ENCODE measurements at places on chromosomes 1 and 21. TPM values are rescaled to one million over a fixed set of nuclear protein-coding genes. Genes with fewer than 3 reads are reported as not detected.

CCDC18 gene
- polyA plus RNA-seq = 6.2 TPM

DNA sequence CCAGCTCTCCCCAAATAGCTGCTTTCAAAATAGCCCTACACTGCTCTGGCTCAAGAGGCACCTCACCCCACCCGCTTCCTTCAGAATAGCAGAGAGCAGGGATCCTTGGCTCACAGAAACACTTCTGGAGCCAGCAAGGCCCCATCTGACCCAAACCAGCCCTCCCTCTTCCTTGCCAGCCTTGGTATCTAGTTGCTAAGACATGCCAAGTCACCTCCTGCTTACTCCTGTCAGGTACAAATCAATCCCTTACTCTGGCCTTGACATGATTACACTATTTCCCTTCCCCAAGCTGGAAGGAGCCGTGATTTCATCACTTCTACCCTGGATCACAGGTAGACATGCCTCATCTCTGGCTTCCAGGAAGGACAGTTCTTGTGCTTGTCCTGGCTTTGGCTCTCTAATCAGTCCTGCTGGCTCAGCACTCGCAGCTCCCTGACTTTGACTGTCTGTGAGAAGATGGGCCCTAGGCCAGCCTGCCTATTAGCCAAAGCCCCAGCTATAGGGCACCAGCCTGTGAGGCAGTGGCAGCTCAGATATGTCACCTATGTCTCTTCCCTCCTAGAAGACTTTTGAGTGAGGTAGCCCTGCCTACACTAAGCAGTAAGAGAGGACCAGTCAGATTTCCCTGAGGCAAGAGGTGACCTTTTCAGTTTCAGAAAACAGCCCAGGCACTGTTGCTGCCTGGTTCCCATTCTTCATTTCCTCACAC is 8.9 kb upstream of the MUTYH start:
- DNase-seq = peak; percentile 44

- DNase-seq = peak; percentile 83
Observed at GRCh38 chr1:26541816-26542711, 12.5 kb downstream of the RPS6KA1 start.

DNA sequence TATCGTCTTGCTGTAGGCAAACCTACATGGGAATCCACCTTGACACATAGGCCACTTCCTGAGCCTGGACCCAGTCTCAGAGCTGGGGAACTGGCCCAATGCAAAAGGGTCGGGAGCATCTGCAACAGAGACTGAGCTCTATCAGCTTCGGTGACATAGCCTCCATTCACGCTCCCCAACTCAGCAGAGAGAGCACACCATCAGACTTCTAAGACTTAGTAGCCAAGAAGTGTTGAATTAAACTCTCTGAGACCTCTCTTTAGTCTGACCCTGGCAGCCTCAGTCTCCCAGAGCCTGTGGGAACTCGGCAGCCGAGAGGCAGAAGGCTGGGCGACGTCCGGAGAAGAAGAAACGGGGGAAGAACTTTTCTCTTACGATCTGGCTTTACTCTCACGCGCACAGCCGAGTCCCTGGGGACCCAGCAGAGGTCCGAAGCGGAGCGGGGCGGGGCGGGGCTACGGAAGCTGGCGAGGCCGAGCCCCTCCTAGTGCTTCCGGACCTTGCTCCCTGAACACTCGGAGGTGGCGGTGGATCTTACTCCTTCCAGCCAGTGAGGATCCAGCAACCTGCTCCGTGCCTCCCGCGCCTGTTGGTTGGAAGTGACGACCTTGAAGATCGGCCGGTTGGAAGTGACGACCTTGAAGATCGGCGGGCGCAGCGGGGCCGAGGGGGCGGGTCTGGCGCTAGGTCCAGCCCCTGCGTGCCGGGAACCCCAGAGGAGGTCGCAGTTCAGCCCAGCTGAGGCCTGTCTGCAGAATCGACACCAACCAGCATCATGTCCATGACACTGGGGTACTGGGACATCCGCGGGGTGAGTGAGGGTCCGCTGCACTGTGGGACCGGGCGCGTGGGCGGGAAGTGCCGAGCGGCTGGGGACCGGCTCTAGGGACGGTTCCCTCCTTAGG is at the start of gene GSTM4:
GSTM4 (plus strand) TSS at position 485 of the 905 bp plus-strand sequence; CDS start at position 776, 291 bp downstream.
- DNase-seq = peak; percentile 90

ARTN gene
- 2.2 TPM for polyA plus RNA-seq

PDPN gene
- 30.6 TPM for polyA plus RNA-seq

OPTC gene
- polyA plus RNA-seq = not detected

SERTAD4 gene
- 6.4 TPM for polyA plus RNA-seq

UTS2 gene
- not detected for polyA plus RNA-seq

GRCh38 chr1:51063121-51063520 is 38.9 kb upstream of the C1orf185 start:
- no peak for DNase-seq

DNA sequence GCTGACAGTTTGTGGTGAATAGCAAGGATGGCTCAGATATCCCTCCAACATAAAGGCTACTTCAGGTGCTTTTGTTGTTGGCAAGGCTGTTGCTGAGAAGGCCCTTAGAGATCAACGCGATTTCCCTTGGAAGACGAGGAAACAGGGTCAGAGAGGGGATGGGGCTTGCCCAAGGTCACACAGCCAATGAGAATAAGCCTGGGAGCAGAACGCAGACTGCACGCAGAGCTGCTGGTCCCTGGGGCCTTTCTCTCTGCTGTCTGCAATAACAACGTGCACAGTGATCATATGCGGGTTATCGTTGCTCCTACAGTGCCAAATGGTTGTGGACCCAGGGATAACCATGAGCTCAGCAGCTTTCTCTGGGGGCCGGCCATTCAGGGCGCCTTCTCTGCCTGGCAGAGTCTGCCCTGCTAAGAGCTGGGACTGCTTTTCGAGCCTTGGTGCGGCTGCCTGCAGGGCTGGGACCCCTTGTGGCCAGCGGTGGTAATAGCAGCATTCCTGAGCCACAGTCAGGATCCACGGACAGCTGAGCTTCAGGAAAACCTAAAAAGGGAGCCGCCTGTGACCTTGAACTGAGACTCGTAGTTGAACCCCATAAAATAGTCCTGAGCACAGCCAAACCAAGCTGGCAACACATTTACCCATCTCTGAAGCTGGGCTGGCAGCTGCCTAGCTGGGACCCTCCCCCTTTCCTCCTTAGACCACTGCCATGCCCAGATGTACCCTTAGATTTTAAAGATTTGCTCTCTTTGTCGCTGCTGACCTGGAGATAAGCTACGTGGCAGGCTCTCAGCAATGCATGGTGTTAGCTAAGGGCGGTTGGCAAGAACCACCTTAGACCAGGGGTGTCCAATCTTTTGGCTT is 39.8 kb downstream of the HTR6 start:
- DNase-seq = peak; percentile 71

GRCh38 chr21:45592208-45592619 is 50.0 kb upstream of the SLC19A1 start:
- DNase-seq = no peak

NES gene
- polyA plus RNA-seq = 1,263 TPM

BTG2 gene
- 133 TPM for polyA plus RNA-seq

DNA sequence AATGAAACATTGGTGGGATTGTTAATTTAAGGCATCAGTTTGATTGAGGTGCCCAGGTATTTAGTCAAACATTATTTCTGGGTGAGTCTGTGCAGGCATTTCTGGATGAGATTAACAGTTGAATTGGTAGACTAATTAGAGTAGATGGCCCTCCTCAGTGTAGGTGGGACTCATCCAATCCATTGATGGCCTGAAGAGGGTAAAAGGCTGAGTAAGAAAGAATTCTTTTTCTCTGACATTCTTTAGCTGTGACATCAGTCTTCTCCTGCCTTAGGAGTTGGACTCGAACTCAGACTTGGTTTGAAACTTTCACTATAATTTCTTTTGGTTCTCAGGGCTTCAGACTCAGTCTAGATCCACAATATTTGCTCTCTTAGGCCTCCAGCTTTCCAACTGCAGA is 59.6 kb upstream of the ADAMTS5 start:
- no peak for DNase-seq

DNA sequence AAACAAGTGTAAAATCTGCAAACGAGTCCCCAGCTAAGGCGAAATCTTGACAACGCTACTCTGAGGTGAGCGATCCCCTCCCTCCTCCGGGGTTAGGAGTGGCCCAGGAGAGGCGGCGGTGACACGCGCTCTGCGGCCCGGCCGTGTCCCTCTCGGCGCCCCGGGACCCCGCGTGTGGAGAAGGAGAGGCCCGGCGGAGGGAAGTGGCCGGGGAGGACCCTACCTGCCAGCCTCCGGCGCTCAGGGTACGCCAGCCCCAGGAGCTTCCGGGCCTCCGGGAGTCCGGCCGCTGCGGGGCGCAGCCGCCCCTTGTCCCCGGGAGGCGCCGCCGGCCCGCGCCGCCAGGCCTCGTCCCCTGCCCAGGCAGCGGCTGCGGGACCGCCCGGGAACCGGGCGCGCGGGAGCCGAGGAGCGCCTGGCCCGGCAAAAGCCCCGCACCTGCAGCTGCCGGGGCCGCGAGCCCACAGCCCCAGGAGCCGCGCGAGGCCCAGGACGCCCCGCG is 543 bp downstream of the ABCB10 start:
- peak; percentile 53 for DNase-seq

DNA sequence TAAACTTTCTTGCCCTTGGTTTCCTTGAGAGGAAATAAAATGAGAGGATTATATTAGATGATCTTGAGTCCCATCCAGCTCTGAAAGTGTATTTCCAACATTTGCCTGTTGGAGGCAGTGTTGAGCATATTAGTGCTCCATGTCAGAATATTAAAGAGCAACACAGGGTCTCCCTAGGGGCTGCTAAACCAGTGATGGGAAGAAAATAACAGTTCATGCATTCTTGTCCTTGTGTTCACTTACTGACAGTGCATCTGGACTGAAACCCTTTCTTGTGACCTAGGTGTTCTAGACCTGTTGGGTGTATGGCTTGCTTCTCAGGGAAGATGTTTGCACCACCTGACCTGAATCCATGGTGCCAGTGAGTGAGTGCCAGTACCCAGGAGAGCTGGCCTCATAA is 124.7 kb upstream of the KIAA0040 start:
- DNase-seq = peak; percentile 77

GRCh38 chr1:101178688-101179491 is 57.9 kb upstream of the S1PR1 start:
- DNase-seq = peak; percentile 12

DNA sequence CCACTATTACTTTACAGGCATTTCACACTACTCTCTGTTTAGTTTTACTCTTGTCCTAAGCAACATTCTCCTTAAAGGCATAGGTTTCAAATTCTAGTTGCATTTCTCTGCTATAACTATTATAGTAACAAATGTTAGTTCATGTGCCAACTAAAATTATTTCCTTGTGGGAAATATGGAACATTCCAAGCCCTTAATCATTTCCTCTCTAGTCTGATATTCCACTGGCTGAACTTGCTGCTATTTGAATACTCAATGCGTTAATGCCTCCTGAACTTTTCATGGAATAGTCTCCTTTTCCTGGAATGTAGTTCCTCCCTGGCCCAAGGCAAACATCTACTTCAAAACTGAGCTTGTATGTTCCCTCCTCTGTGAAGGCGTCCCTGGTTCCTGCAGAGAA is 19.3 kb upstream of the TBX19 start:
- peak; percentile 89 for DNase-seq

- DNase-seq = no peak
Observed at GRCh38 chr1:113905435-113905861, 322 bp downstream of the DCLRE1B start.

- DNase-seq = peak; percentile 22
Observed at GRCh38 chr1:74571891-74572290, 59.5 kb upstream of the LRRC53 start.

TPTE gene
- not detected for polyA plus RNA-seq

S1PR1 gene
- 14.1 TPM for polyA plus RNA-seq

- no peak for DNase-seq
Observed at GRCh38 chr1:8359617-8360481, 41.9 kb downstream of the SLC45A1 start.

- DNase-seq = peak; percentile 3
Observed at GRCh38 chr1:58190267-58190988, 356.1 kb downstream of the OMA1 start.

- DNase-seq = no peak
Observed at GRCh38 chr1:113363935-113364334, 26.4 kb upstream of the MAGI3 start.

GRCh38 chr1:210686841-210687240 is 358.1 kb downstream of the HHAT start:
- no peak for DNase-seq

ZFP69 gene
- 4.4 TPM for polyA plus RNA-seq

GRCh38 chr1:175599212-175599705 is 144.1 kb downstream of the TNR start:
- DNase-seq = peak; percentile 55

OLIG2 gene
- not detected for polyA plus RNA-seq

INTS7 gene
- 11.9 TPM for polyA plus RNA-seq

- DNase-seq = no peak
Observed at GRCh38 chr1:36176106-36176949, 20.4 kb downstream of the MAP7D1 start.

DNA sequence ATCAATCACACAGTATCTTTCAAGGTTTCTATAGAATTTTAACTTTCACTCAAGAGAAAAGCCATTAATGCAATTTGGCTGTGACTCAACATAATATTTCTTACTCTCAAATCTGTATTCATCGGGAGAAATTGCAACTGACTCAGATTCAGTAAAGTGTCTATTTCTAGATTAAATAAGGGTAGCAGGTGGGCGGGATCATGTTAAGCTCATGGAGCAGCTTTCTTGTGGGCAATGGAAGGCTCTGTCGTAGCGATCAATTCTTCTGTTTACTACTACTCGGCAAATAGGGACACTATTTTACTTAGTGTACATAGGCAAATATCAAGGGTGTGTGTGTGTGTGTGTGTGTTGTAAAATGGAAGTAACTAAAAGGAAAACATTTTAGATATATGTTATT is 423.6 kb upstream of the NEGR1 start:
- DNase-seq = no peak
